ENCODE measurements at places on chromosomes 6 and 20.

DNA sequence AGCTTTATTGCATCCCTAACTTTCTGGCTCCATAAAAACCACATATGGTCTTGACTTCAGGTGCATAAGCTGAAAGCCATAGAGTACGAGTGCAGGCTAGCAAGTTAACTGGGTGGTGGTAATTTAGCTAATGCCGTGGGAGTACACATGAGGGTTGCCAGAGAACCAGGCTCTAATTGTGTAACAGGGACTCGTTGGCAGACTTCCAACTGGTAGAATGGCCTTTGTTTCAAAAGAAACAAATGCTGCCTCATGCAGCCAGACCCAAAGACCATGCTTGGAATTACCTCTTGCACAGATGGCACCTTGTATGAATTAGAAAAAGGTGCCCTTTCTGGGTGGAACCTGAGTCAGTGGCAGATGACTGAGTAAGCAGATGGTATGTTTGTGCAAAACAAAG lies 73.2 kb downstream of the LY86 start:
- DNase-seq, result no peak

GRCh38 chr6:169719117-169719516 lies 5.2 kb downstream of the PHF10 start:
- DNase-seq, result no peak

- no peak for DNase-seq
These were observed 177.1 kb downstream of the ZDHHC14 start for GRCh38 chr6:157558049-157558448.

DNA sequence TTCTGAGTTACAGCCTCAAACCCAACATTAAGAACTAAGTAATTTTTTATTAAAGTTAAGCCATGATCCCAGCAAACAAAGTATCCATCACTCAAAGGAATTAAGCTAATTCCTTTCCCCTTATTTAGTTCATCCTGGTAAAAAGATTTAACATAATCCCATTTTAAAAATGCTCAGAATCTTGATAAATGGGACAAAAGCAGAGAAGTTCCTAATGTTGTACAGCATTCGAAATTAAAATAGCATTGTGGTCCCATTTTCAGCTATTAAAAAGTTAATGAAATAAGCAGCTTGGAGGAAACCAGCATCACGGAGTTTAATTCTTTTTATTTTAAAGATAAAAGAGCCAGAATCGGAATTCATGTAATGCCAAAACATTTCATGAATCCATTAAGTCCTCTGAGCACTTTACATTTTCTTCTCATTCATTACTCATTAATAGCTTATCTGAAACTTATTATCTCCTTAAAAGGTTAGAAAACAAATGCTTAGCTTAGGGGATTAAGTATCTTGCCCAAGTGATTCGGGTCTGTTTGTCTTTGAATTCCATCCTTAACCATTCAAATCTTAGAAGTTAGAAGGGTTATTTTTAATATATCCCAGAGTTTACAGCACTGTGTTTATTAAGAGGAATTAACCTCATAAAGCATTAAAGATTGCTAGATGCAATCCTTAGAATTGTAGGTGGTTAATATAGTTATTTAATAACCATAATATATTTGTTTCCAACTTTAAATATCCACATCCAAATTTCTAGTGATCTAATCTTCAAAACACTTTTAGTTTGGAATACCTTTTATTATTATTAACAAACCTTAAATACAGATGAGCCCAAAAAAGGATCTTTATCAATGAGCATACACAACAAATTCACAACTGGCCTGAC lies 11.2 kb downstream of the RBM39 start:
- no peak for DNase-seq

- DNase-seq, result no peak
These were observed 41.7 kb downstream of the SLC23A2 start for GRCh38 chr20:4959592-4959991.

DNA sequence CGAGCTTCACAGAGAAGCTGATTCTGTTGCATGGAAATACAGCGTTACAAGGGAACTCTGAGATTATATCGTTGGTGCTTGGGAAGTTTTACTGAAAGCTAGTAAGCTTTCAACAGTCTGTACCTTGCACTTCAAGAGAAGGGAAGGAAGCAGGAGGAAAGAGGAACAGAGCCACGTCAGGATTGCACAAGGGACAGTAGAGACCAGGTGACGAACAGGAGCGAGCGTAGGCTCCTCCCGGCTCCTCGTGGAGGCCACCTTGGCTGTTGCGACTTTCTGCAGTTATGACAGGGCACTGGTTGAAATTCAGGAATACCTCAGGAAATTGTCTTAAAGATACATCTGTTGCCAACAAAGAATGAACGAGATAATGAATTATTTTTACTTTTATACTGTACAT lies 18.8 kb downstream of the RTF2 start:
- DNase-seq, result no peak

DNA sequence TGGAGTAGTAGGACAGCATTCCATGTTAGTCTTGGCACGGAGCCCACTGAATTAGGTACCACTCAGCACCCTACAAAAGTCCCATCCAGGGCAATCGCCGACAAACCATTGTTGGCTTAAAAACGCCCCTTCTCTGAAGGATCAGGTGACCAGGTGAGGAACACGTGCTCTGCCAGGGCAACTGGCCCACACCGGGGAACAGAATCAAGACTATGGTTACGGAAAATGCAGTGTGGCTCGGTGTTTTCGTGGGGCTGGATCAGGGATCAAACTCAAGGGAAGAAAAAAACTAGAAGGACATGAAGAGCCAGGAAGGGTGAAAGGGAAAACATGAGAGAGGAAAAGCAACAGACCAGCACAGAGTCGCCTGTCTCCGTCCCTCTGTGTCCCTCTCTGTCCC lies 177.8 kb upstream of the ARID1B start:
- DNase-seq, result no peak

DNA sequence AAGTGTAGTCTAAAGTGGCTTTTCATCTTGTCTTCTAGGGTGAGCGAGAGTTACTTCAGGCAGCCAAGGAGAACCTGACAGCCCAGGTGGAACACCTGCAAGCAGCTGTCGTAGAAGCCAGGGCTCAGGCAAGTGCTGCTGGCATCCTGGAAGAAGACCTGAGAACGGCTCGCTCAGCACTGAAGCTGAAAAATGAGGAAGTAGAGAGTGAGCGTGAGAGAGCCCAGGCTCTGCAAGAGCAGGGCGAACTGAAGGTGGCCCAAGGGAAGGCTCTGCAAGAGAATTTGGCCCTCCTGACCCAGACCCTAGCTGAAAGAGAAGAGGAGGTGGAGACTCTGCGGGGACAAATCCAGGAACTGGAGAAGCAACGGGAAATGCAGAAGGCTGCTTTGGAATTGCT lies 27.1 kb downstream of the C20orf173 start:
- no peak for DNase-seq

- DNase-seq, result no peak
These were observed 65.0 kb downstream of the ISM1 start for GRCh38 chr20:13286052-13286451.

- no peak for DNase-seq
These were observed 4.9 kb upstream of the UQCC2 start for GRCh38 chr6:33716379-33716778.

GRCh38 chr6:136069119-136069518 lies 181.0 kb downstream of the MTFR2 start:
- DNase-seq, result no peak

DNA sequence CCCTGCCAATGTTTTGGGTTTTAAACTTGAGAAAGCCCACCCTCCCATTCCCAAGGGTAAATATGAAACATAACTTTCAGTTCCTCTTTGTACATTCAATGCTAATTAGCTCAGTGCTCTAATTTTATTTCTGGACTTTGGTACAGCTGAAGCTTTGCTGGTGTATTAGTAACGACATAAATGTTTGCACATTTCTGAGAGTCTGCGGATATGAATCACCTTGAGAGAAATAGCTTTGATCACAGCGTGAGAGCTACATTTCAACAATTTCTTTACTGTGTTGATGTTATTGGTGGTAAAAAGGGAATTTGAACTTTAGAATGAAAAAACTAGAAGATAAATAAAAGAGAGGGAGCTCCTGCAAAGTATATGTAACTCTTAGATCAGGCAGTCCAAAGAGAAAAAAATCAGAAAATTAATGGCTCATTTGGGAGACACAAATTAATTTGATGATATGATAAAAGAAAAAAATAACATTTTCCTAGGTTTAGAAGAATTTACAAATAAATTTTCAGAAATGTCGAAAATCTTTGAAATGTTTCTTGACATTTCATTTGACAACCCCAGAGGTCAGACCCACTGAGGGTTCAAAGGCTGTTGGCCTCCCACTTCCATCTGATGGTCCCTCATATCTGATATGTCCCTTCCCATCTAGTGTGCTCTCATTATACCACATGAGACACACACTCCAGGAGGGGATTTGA lies 38.5 kb upstream of the CAP2 start:
- DNase-seq, result no peak

- no peak for DNase-seq
These were observed 37.3 kb downstream of the HDDC2 start for GRCh38 chr6:125264476-125264875.

DNA sequence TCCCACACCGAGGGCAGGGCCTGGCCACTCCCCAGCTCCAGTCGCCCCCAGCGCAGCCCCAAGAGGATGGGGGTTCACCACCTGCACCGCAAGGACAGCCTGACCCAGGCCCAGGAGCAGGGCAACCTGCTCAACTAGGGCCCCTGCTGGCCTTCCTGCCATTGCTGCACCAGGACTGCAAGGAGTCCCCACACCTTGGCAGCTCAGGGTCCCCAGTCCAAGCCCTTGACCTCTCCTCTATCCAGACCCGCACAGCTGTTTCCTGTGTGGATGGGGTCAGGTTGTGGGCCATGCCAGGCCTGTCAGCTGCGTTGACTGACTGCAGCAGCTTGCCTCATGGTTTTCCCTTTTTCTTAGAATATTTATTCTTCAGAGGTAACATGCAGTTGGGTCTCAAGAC lies 4.4 kb downstream of the LRRC73 start:
- no peak for DNase-seq

GRCh38 chr20:38109591-38110524 lies 55.2 kb downstream of the TGM2 start:
- DNase-seq, result no peak

DNA sequence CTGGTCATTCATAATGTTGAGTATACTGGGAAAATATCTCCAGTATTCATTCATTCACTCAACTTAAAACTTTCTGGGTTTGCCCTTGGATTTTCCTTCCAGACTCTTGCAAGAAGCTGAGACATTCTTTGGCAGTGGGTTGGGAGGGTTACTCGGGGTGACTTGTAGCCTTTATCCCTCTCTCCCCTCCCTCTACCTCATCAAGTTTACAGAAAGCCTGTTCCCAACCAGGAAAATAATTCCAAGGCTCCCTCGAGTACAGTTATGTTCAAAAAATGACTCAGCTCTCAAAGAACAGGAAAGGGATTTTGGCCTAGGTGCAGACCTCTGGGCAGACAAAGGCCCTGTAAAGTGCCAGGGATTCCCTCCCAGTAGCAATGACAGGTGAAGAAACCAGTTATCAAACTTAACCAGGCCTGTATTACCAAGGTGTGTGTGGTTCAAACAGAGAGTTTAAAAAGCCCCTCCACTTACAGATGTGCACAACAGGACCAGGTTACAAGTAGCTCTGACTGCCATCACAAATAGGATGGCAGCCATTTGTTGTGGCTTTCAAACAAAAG lies 22.2 kb downstream of the FKBP1A start:
- no peak for DNase-seq

- no peak for DNase-seq
These were observed 64.4 kb downstream of the TMEM170B start for GRCh38 chr6:11601776-11602605.

DNA sequence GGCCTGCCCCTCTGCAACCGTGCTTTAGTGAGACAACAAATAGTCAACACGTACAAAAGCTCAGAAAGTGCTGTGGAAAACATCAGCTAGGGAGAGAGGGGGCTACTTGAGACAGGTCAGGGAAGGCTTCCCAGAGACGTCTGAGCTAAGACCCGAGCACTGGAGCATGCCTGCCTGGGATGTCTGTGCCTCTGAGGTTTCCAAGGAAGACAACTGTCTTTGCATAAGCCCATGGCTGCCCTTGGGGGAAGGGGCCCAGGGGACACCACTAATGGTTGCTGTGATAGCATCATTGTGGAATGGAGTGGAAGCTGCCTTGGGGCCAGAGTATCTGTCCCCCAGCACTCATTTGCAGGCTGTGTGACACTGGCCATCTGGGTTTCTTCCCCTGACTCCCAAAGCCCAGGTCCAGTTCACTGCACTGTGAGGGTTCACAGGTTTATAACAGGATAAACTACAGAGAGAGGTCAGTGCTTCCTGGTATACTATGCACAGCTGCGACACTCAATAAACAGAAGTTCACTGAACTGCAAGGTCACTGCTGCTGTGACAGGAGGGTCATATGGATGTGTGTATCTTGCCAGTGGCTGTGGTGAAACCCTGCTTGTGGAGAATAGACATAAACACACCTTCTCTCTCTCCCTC lies 1.5 kb upstream of the ARFGEF2 start:
- no peak for DNase-seq

- no peak for DNase-seq
These were observed 3.2 kb downstream of the TP53TG5 start for GRCh38 chr20:45374966-45375365.

- no peak for DNase-seq
These were observed 170.7 kb downstream of the THBS2 start for GRCh38 chr6:169082817-169083507.

DNA sequence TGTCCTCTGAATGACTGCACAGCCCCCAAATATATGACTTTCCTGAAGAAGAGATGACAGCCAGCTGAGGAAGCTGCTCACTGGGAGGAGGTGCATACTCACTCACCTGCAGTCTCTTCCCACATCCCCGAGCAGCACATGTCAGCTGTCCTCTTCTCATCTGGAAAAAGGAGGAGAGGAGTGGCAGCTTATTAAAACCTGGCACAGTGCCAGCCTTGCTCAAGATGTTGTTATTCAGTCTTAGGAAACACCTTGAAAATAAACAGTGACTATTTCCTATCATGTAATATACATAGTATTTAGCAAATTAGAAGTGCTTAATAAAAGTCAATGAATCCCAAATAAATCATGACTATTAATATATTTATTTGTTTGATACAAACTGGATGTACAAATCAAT lies 232.9 kb downstream of the EPM2A start:
- no peak for DNase-seq

DNA sequence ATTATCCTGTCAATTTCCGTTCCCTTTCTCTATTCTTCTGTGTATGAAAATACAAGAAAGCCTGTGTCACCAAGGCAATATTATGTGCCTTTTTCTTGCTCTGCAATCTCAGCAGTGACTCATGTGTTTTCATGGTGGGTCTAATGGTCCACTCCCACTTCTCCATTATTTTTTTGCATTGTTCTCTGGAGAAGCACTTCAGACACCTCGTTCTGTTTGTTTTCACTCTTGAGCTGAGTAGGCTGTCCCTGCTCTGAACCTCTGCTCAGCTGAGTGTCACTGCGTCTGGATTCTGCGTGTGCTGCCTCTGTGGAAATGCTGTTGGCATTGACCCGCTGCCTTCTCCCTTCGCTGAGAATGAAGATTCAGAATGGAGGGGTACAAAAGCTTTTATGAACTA lies 230.6 kb downstream of the TMEM242 start:
- no peak for DNase-seq

DNA sequence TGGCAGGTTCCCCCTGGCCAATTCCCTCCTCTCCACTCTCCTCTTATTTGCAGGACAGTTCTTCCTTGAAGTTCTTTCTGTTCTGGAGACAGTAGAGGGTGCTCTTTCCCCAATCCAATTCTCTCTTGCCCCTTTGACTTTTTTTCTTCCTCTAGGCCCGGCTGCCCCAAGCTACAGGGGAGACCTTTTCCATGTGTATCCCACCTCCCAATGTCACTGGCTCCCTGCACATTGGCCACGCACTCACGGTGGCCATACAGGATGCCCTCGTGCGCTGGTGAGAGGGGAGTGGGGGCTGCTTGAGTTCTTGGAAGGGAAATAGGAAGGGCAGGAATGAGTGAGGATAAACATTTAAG lies 1.5 kb downstream of the VARS2 start:
- no peak for DNase-seq
